ENCODE measurements at places on chromosomes 1 and 21.

DNA sequence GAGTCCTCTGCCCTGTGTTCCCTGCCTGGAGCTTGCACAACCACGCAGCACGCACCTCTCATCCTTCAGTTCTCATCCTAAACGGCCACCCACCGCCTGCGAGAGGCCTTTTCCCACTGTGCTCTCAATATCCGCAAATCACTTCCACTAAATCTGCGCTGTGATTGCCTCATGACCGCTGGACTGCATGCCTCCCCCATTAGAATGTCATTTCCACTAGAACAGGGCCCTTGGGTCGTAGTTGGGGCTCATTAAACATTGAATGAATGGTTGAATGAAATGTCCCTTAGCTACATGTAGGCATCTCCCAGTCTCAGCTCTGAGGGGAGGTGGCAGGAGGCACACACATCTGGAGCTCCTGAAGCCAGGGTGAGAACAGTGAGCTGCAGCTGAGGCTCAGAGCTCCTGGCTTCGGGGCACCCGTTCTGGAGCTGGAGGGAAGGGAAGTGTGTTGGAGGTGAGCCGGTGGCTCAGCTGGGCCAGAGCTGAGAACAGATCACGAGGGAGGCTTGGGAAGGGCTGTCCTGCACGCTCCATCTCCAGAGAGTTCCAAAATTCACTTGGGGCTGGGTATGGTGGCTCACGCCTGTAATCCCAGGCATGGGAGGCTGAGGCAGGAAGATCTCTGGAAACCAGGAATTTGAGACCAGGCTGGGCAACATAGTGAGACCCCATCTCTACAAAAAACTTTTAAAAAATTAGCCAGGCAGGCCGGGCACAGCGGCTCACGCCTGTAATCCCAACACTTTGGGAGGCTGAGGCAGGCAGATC, 30.4 kb downstream of the TMEM201 start:
- no peak for DNase-seq

DNA sequence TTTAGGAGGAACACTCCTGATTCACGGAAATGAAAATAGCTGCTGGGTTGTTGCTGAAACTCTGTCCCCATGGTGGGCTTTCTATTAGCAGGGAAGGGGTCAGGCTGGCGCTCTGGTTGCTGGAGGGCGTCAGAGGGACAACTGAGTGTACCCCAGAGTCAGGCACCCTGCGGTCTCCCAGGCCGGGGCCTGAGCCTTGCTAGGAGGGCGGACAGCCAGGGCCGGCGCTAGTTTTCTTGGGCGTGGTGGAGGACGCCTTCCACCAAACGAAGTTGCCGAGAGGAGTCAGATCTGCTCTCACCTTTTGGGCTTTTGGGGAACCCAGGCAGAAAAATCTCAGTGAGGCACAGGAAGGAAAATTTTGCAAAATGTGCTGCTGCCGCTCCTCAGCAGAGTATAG, 54.8 kb downstream of the NGF start:
- no peak for DNase-seq

DNA sequence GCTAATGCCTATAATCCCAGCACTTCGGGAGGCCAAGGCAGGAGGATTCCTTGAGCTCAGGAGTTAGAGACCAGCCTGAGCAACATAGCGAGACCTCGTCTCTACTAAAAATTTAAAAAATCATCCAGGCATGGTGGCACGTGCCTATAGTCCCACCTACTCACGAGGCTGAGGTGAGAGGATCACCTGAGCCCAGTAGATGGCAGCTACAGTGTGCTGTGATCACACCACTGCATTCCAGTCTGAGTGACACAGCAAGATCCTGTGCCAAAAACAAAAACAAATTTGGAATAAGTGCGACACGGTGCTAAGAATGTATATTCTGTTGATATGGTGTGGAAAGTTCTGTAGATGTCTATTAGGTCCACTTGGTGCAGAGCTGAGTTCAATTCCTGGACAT, 15.1 kb downstream of the USP33 start:
- DNase-seq = no peak

DNA sequence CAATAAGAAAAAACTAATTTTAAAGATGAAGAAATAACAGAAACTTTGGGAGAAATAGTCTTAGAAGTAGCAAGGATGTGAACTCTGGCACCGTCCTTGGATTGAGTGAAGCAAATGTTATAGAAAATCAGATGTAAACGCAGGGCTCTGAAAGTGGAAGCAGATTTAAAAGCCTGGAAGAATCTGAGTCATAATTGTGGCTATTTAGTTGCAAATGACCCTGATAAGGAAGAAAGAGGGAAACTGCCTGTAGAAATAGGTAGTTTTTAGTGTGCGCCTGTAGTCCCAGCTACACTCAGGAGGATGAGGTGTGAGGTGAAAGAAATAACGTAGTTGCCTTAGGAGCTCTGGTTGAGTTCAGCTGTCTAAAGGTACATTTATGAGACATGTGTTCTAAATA, 101.0 kb downstream of the NGF start:
- no peak for DNase-seq

DNA sequence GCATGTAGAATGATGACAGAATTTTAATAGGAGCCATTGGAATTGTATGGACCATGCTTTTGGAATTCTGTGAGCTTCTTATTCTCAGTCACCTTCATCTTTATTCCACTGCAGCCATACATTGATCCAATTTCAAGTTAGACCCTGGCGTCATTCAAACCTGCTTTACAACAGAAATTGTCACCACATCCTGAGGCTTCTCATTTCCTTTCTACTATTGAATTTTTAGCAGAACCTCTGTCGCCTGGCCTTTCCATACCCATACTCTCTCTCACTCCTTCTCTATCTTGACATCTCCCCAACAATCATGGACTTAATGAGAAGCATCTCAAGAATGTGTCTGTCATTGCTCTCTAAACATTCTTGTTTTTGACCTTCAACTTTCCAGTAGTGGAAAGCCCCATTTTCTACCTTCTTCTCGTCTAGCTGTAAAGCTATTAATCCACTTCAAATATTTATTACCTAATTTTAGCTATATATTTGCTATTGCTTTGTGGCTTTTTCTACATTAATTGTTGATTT, 74.1 kb downstream of the CRB1 start:
- DNase-seq = no peak

- no peak for DNase-seq
These were observed 3.7 kb downstream of the LYPLAL1 start for GRCh38 chr1:219177363-219177762.

DNA sequence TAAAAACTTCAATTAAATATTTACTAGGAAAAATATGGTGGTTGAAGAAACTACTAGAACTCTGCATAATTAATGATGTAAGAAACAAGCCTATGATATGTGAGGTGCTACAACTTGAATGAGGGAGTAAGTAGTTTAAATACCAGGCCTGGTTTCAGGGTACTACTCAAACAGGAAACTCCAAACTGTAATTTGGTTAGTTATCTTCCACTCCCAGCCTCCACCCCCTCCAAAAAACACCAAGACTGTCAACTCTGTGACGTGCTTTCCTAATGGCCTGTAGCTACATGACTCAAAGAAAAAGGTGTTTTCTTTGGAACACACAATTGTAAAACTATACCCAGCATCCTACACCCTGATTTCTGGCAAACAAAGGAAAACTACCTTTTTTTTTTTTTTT, 55.9 kb upstream of the RCC1 start:
- DNase-seq = no peak

DNA sequence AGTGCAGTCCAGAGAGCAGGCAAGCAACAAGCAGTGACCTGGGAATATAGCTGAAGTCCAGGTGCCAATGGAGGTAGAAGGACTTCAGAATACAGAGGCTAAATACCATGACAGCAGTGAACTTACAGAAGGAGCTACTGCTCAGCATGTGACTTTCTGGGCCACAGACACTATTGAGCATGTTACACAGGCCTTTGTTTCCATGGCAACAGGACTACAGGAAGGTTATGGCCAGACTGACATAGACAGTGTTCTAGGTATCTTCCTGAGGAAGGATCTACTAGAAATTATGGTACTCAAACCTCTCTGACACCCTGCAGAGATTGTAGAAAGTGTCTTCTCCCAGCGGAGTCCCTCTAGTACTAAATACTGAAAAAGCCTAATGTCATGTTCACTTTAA, 11.0 kb downstream of the OR2M5 start:
- DNase-seq = no peak

- DNase-seq = no peak
These were observed 103.3 kb downstream of the C1orf94 start for GRCh38 chr1:34279971-34280370.

- DNase-seq = no peak
These were observed 27.0 kb upstream of the ZNF124 start for GRCh38 chr1:247198781-247199180.

- no peak for DNase-seq
These were observed 34.6 kb upstream of the FHAD1 start for GRCh38 chr1:15212216-15212953.

GRCh38 chr1:177964336-177964735, 5.5 kb downstream of the SEC16B start:
- DNase-seq = no peak

GRCh38 chr1:207181847-207182246, 77.8 kb downstream of the C4BPA start:
- no peak for DNase-seq

- DNase-seq = no peak
These were observed 14.7 kb downstream of the HYI start for GRCh38 chr1:43438953-43439581.

- DNase-seq = peak; percentile 79
These were observed 10.2 kb upstream of the IFI16 start for GRCh38 chr1:158999316-159000069.

- no peak for DNase-seq
These were observed 722 bp downstream of the TUT4 start for GRCh38 chr1:52552236-52552504.

- DNase-seq = no peak
These were observed 19.9 kb downstream of the GFI1 start for GRCh38 chr1:92466683-92467352.

DNA sequence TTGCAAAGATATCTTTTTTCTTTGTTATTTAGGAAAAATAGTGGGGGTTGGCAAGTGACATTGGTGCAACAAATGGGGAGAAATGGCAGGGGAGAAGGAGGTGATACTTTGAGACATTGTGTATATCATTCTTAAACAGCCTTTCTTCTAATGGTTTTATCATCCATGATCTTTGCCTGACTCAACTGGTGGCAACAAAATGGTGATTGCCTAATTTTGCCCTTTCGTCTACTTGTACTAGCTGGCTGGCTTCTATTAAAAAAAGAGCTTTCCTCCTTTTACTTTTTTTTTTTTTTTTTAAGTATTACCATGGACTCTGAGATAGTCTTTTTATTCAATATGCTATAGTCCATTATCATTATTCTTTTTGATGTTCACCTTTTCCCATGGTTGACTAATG, 27.7 kb downstream of the DESI2 start:
- no peak for DNase-seq

DNA sequence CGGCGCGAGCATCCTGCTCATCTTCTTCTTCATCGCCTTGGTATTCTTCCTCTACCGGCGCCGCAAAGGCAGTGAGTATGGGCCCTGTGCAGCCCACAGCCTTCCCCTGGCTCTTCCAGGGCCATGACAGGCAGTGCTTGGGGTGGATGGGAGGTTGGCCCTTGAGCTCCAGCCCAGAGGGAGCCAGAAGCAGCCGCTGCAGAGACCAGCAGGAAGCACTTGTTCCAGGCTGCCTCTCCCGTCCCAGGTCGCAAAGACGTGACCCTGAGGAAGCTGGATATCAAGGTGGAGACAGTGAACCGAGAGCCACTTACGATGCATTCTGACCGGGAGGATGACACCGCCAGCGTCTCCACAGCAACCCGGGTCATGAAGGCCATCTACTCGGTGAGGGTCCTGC, 87.3 kb upstream of the CD1D start:
- DNase-seq = no peak

GRCh38 chr1:43875331-43875730, 58.3 kb upstream of the ARTN start:
- no peak for DNase-seq

DNA sequence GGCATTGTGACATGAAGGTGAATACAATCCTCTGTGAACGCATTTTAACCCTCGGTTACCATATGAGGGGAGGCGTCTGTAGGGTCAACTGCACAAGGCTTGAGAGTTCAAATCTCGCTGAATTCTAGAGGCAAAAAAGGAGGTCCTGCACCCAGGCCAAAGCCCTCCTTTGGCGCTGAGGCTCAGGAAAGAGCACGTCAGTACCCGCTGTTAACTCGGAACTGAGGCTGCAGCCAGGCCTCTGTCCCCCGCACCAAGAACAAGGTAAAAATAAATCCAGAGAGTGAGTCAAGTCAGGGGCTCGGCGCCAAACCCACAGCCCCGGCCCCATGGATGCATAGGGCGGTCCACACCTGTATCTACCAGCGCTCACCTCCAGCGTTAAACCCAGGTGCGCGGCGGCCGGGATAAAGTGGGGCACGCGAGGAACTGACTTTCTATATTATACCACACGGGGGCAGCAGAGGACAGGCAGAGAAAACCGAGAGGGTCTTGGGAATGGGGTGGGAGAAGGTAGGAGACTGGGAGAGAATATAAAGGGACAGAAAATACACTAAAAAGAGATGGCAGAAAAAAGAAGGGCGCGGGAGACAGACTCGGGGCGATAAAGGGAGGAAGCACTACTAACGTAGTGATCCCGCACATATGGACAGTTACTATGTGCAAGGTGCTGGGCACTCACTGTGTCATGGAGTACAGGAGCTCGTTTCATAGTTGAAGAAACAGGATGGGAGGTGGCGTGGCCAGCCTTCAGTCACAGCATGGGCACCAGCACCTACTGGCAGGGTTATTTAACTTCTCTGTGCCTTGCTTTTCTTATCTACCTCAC, 54.9 kb downstream of the DMRTA2 start:
- no peak for DNase-seq

- DNase-seq = no peak
These were observed 146.8 kb upstream of the NRIP1 start for GRCh38 chr21:15211491-15212133.

GRCh38 chr1:86429835-86430234, 5.9 kb downstream of the CLCA2 start:
- DNase-seq = peak; percentile 84

GRCh38 chr1:231421546-231421970, 529 bp downstream of the EGLN1 start:
- no peak for DNase-seq

GRCh38 chr1:226786550-226786949, 47.5 kb upstream of the ITPKB start:
- no peak for DNase-seq

DNA sequence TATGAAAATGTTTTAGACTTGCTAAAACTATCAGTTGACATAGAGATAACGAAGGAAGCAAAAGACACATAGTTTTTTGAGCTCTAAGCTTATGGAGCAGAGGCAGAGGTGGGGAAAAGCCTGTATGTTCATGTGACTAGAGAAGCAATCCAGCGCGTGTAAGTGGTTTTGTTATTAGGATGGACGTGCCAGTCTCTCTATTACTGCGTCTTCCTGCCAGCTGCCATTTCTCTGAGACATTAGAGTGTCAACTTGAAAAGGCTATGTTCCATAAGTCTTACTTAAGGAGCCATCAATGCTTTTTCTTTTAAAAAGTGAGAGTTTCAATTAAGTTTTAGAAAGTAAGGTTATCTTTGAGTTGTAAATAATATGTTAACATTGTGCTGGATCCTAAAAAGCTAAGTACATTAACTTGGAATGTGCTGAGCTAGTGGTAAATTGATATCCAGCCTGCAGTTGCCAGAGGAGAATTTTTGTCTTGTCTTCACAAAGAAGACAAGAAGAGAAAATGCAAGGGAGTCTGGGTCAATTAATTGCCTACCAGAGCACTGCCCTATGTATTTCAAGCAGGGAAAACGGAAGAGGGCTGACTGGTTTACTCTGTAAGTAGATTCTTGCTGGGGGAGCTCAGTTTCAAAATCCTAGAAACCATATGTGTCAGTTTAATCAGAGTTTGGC, 161.8 kb upstream of the B3GALT2 start:
- DNase-seq = peak; percentile 26

Measured in AG04449 (cell line).